ENCODE measurements at places on chromosomes 5 and 9. TPM values are rescaled to one million over a fixed set of nuclear protein-coding genes. Genes with fewer than 3 reads are reported as not detected.

DNA sequence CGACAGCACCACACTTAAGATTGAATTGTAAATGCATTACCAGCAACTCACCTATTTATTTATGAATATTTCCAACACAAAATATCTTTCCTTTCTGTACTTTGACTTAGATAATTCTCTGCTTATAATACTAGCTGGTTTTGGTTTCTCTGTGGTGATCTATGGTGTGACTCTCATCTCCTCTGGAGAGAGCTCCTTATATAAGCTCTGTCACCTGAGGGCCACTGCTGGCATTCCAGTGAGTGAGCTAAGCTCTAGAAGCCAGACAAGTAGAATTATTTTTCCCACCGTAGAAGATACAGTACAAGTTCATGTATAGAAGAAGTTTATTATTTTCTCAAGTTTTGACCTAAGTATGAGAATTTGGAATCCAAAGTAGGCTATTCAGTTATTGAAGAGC, 111.5 kb downstream of the CDC42SE2 start:
- no peak for DNase-seq

Gene LRRC14B
- polyA plus RNA-seq, result not detected

GRCh38 chr9:98360176-98360708, 104.8 kb upstream of the TBC1D2 start:
- DNase-seq, result no peak

GRCh38 chr5:173153842-173154241, 9.5 kb downstream of the BNIP1 start:
- no peak for DNase-seq

GRCh38 chr9:116928289-116928688, 241.2 kb downstream of the TRIM32 start:
- no peak for DNase-seq

Gene DIRAS2
- 1.0 TPM for polyA plus RNA-seq
